Ovary (tissue), 10 donors: ENCODE measurements at places on chromosomes 7 and 10. TPM values are rescaled to one million over a fixed set of nuclear protein-coding genes. Genes with fewer than 3 reads are reported as not detected.

- H3K4me1 ChIP-seq = no peaks in the 10 kb centered on the region
- DNase-seq = no peak
- no peaks in the 10 kb centered on the region for H3K27me3 ChIP-seq
- no peak overlapping the region for H3K4me3 ChIP-seq
- H3K36me3 ChIP-seq = no peaks in the 10 kb centered on the region
Measured at GRCh38 chr10:69638642-69639041, 8.6 kb downstream of the FAM241B start.

GRCh38 chr10:31683682-31684081 lies 244.9 kb downstream of the ARHGAP12 start:
- no peaks in the 10 kb centered on the region for H3K4me1 ChIP-seq
- H3K27me3 ChIP-seq = no peaks in the 10 kb centered on the region
- DNase-seq = no peak
- H3K27ac ChIP-seq = no peak overlapping the region
- H3K36me3 ChIP-seq = no peaks in the 10 kb centered on the region

GRCh38 chr7:113698556-113699220 lies 220.1 kb downstream of the PPP1R3A start:
- H3K36me3 ChIP-seq = no peaks in the 10 kb centered on the region
- no peak for DNase-seq
- no peak overlapping the region for H3K4me3 ChIP-seq
- H3K27ac ChIP-seq = no peak overlapping the region

The NAT16 gene
- not detected for total RNA-seq

The UNCX gene
- total RNA-seq = not detected

GRCh38 chr7:132677918-132678317 lies 101.6 kb upstream of the PLXNA4 start:
- no peak overlapping the region for H3K4me3 ChIP-seq
- H3K27me3 ChIP-seq = no peaks in the 10 kb centered on the region
- H3K36me3 ChIP-seq = no peaks in the 10 kb centered on the region
- DNase-seq = no peak
- H3K27ac ChIP-seq = no peak overlapping the region

The AKR1C2 gene
- total RNA-seq = 14.0 TPM

DNA sequence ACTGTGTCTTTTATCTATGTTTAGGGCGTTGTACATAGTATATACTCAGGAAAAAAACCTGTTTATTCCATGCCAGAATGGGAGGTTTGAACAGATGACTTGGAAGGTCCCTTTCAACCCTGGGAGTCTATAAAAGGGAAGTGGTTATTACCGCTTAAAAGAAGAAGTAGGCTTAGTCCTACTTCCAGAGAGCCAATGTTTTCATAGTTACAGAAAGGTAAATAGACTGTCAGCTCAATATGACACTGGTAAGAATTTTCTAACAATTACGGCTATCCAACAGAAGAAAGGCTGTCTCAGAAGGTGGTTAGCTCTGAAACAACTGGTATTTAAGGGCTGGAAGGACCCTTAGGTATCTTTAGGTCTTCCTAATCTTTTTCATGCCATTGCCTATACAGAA lies 1.1 kb upstream of the TFAM start:
- H3K36me3 ChIP-seq = no peaks in the 10 kb centered on the region
- no peaks in the 10 kb centered on the region for H3K27me3 ChIP-seq
- no peaks in the 10 kb centered on the region for H3K4me1 ChIP-seq
- peak overlapping the region; percentile 66 for H3K4me3 ChIP-seq
- no peak overlapping the region for H3K27ac ChIP-seq
